ENCODE measurements at places on chromosomes 5 and 9.

GRCh38 chr5:142465476-142465875, 140.7 kb upstream of the SPRY4 start:
- DNase-seq: no peak

DNA sequence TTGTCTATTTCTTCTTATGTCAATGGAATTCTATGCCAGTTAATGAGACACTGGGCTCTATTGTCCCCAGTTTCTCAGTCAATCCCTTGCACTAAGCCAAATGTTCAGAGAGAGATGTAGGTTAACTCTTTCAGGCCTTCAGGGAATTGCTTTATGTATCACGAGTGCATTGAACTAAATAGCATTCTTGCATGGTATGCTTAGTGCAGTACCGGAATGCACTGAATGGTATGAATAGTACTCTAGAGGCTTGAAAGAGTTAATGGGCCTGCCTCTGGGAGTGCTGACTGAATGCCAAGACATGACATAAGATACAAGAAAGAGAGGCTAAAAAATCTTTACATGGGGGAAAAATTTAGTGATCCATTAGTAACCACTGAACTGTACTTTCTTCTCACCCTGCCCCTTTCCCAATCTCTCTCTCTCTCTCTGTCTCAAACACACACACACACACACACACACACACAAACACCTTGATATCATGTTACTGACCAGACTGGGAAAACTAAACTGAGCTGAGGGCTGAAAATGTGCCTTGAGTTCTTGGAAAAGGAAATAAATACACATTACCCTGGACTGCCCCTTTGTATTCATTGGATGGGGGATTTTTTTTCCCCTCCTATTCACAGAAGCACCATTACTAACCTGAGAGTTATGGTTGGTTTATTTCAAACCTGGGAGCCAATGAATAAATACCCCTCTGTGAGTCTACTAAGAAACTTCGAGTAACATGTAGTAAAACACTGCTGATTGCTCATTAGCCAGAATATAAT, 35.4 kb upstream of the TMC1 start:
- no peak for DNase-seq

DNA sequence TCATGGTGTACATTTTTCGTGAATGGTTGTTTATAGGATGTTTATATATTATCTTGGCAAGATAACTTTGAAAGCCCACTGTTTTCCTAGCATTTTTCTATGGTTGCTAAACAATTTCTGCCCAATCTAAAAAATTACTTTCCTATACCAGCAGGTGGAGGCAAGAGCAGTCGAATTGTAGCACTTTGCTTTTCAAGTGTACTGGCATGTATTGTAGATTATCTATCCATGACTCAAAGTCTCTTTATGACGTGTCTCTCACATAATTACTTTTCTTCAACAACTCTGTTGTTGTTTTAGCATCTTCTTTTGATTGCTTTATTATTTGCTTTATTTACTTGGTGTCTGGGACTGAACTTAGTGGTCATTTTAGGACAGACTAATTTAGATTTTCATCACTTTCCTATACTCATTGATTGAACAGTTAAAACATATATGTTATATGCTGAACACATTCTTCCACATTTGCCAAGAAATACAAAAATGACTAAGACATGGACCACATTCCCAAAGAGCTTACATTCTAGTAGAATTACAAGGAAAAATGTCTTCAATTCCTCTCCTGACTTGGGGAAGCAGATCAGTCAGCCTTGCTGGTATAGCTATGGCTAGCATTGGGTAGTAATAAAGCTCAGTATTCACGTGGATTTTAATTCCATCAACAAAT, 20.7 kb downstream of the NLN start:
- DNase-seq: no peak

DNA sequence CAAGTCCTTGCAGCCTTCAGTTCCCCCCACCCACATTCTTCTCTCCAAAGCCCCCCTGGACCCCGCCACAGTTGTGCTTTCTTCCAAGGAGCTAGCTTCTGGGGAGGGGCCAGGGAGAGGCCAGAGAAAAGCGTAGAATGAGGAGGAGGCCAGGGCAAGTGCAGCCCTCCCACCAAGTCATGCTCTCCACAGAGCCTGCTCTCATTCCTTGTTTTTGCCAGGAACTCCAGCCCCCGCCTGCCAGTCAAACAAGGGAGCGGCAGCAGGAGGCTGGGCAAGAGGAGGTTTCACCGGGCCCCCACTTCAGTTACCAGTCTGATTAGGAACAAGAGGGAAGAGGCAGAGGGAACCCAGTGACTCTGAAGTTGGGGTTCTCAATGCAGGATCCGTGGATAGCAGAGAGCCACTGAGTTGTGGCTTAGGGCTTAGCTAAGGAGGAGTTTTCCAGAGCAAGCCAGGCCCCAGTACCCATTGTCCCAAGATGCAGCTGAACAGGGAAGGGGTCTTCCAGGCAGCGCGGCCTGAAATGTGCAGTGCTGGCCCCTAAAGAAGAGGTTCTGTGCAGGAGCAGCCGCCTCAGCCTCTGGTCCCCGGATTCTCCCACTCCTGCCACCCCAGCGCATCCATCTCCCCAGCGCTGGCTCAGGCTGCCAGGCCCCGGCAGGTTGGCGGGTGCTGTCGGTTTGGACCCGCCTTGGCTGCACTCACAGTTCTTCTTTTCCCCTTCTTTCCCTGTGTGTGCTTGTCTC, 120.6 kb downstream of the DAB2IP start:
- DNase-seq: no peak

DNA sequence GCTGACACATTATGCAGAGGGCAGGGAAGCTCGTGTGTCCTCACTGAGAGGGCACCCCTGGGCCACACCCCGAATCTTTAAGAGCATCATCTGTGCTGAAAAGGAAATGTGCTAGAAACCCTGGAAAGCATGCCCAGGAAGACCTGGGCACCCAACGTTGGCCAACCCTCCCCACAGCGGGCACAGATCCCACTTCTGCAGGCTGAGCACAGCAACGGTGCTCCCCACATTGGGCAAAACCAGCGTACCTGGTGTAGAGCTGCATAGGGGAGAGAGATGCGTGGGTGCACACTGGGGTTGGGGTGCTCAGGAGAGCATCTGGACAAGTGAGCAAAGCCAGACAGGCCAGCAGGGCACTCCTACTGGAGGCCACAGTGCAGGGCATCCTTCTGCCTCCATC, 32.6 kb downstream of the ROR2 start:
- DNase-seq: no peak

DNA sequence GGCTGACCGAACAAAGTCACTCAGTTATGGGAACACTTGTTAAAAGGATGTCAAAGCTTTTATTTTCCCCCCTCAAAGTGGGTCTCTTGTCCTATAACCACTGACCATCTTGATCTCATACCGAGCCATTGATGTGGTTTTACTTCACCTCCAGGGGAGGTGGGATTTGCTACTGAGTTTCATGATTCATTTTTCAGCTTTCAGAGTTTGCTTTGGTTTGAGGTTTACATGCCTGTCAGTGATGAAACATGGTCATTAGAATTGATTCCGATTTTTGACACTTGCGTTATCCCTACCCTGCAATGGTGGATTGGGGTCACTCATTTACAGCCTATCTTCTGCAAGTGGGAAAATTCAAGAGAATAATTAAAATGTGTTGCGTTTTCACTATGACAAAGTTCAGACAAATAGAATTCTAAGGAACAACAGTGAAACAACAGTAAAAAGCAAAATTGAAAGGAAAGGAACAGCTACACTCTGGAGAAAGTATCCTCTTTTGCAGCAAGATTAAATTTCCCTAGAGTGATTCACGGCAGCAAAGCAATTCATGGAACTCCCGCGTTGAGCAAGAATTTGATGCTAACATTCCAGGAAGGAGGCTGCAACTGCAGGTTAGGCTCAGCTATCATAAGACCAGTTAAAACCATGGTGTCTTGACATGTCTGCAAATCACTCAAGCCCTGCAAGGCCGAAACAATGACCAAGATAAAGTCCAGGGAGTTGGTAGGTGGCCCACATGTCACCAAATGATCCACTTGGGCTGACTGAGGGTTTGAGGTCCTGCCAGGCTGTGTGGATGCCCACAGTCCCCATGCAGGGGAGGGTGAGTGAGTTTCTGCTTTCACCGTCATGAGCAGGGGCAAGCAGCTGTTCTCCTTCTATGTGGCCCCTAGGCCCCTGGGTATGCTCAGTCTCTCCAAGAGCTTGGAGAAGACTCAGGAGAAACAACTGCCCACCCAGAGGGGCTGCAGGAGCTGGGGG, 9.4 kb downstream of the GADD45G start:
- DNase-seq: no peak

DNA sequence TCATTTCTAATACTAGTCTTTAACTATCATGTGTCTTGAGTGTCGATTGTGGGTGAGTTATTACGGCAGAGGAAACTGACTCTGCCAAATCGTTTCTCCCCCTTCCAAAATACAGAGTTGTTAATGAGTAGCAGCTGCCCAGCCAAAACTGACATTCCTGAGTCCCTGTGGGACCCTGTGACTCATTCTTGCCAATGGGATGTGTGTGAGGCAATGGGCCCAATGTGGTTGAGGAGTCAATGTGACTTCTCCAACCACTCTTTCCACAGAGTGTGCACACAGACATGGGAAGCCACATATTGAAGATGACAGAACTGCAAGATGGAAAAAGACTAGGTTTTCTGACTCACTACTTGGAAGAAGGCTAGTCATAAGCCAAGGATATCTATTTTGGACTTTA, 434.7 kb downstream of the DTWD2 start:
- no peak for DNase-seq

DNA sequence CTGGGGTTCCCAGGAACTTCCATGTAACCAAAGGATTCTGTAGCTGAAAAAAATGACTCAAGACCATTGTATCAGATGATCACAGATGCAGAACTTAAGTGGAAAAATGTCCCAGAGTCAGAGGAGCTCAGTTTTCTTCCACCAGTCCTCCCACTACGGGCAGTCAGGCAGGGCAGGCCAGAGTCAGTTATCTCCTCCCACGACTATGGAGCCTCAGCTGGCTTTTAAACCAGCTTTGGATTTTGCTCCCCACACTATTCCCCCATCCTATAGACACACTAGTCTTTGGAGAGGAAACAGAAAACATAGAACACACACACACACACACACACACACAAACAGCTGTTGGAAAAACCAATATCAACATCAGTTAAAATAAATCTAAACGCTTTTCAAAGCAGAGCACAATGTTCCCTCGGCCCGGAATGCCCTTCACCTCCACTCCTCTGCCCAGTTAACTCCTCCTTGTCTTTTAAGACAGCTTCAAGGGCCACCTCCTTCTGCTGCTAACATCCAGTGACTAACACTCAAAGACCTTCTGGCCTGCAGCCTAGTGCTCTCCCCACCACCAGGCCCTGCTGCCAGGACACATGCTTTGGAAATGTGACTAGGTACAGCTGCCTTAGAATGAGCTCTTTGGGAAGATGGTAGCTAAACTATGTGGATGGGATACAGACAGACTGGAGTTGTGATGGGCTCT, 56.8 kb downstream of the NIPAL4 start:
- no peak for DNase-seq

GRCh38 chr5:170144286-170145023, 38.8 kb downstream of the FOXI1 start:
- DNase-seq: no peak

DNA sequence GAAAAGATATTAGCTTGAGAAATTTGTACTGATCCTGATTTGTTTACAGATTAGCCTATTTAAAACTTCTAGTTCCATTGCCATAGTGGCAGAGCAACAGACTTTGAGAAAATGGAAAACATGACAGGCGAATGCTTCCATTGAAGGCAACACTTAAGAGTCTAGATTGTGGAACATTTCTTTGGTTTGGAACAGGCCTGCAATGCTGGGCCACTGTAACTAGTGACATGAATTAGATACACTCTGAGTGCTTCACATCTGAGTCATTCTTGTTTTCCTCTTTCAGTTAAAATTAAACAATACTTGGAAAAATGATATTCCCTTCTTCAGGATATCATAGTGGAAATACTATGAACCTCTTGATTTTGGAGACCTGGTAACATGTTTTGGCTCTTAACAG, 453.6 kb upstream of the TUSC1 start:
- DNase-seq: no peak

DNA sequence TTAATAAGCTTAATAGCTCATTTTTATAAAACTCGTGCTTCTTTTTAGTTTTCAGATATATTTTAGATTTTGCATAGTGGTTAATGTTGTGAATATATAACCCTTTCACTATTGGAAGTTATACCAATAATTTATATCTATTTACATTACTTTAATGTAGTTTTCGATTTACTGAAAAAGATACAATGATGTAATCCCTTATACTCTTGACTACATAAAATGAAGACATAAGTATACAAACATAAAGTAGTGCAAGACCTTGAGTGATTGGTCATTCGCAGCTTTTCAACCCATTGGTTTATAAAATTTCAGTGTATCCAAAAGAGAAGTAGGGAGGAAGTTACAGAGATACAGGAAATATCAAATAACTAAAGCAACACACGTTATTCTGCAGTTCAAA, 84.3 kb upstream of the GRHPR start:
- no peak for DNase-seq

DNA sequence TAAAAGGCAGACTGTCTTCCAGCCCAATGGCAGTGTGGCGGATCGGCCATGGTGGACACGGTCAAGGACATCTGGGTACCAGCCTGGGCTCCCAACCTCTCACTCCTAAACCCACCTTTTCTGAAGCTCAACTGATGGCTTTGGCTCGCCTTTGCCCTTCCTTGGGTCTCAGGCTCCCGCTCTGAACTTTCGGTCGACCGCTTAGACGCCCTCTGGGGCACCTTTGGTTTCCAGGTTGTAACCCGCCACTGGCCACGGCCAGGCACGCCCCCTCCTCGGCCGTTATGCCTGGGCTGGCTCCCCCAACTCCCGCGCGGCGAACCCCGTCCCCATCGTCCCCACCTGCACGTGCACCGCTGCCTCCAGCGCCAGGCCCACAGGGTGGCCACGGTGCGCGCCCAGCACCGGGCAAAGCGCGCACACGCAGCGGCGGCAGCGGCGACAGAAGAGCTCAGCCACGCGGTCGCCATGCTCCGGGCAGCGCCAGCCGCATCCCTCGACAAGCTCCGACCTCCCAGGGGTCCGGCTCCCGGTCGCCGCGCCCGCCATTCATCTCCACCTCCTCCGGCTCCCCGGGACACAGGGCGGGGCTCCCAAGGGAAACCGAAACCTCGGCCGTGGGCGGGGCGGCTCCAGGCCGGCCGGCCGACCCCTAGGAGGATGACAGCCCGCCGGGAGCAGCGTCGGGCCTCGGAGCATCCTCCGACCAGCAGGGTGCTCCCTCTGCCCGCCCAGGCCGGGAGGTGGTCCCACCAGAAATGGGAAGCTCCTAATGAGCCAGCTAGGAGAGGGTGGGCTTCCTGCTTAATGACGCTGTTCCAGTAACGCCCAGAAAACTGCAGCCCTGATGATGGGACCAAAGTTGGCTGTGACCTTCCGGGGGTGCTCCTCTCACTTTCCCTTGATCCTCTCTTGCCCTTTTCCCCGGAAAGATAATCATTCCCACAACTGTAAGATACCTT, at the start of gene TRIM14:
Gene TRIM14 (minus strand): TSS at position 583 of the 962 bp plus-strand sequence. CDS start 34 bp downstream, at position 549.
- peak; percentile 61 for DNase-seq

DNA sequence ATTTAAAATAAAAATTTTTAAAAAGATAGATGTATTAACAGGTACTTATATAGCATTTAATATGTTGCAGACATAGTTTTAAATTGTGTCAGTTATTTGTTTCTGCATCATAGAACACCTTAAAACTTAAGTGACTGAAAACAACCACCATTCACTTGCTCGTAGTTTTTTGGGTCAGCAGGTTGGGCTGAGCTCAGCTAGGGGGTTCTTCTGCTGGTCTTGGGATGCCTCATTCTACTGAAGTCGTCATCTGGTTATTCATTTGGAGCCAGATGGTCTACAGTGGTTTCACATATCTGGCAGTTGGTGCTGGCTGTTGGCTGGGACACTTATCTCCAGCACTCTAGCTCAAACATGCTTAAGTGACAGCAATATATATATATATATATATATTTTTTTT, 29.6 kb downstream of the PSAT1 start:
- DNase-seq: no peak

GRCh38 chr5:122559676-122560075, 215.2 kb upstream of the SNX2 start:
- no peak for DNase-seq

- no peak for DNase-seq
These were observed 72.6 kb upstream of the PUM3 start for GRCh38 chr9:2916382-2916985.

All from CD4-positive, alpha-beta T cell treated with Interleukin-1 beta for 1 hour (primary cell).